GM04503 (cell line): ENCODE measurements at places on chromosomes 4 and X.

DNA sequence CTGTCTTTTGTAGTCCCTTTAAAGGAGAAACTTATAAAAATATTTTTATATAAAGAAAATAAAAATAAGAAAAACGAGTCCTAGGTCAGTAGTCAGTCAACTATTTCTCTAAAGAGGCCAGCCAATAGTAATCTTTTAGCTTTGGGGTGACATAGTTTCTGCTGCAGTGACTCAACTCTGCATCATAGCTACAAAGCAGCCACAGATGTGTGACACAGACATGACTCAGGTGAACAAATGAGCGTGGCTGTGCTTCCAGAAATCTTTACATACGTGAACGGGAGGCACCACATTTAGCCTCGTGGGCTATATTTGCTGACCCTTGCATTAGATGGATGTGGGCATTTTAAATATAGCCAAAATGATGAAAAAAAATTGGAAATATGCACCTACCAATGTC is 1862.5 kb upstream of the TENM3 start:
- DNase-seq = no peak

DNA sequence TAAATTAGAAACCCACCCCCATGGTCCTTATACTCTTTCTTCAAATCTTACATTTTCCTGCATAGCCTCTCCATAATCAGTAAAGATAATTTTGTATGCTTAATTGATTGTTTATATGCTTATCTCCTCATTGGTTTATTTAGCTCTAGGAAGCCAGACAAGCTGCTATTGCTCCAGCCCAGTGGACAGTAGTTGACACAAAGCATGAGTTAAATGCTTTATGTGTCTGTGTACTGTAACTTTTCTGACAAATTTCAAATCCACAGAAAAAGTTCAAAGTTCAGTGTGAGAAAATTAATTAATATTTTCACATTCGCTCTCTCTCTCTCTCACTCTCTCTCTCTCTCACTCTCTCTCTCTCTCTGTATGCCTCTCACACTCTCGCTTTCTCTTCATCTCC is 181.7 kb downstream of the GABRB1 start:
- DNase-seq = no peak

- no peak for DNase-seq
Observed at GRCh38 chr4:30718021-30718542, 2.1 kb upstream of the PCDH7 start.

DNA sequence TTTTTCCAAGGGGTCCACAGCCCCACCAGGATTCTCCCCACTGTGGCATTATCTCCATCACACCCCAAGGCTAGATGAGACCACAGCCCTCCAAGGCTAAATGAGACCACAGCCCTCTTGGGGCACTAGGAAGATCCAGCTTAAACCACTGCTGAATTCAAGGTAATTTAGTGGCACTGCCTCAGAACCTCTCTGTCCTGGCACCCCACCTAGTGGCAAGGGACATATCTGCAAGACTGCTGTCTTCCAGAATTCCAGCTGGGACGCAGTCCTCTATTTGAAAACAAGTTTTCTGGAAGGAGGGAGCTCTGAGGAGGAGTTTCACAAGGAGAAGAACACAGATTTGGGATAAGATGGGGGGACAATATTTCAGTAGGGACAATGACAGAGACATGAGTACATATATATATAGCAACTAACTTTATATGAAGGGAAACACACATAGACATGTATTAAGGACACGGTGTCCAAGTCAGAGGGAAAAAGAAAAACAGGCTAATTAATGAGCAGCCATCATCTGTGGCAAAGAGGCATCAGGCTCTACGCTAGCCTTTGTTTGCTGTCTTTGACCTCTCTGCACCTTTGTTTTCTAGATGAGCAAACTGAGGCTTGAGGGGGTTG is 9.3 kb downstream of the CETN2 start:
- no peak for DNase-seq

GRCh38 chr4:134201216-134202161 is at the start of gene PABPC4L:
Gene PABPC4L, minus strand, starts transcription at chr4:134201789. Its CDS starts 770 bp downstream, at chr4:134201019.
- no peak for DNase-seq

- DNase-seq = no peak
Observed at GRCh38 chr4:152806501-152807125, 26.9 kb downstream of the ARFIP1 start.

- DNase-seq = no peak
Observed at GRCh38 chr4:133581996-133582619, 433.0 kb downstream of the PCDH10 start.

DNA sequence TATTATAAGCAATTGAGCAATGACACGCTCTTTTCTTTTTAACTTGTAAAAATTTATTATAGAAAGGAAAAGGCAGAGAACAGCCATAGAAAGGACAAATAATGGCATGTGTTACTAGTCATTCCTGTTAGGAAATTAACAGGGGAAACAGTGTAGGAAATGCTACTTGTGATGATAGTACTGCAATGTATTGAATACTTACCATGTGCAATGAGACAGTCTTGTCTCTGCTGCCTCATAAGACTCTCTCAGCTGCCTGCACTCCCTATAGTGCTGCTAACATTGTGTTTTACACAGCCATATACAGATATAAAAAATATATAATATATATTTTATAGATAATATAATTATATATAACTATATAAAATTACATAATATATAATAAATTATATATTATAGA is 62.3 kb upstream of the SHOX start:
- no peak for DNase-seq

DNA sequence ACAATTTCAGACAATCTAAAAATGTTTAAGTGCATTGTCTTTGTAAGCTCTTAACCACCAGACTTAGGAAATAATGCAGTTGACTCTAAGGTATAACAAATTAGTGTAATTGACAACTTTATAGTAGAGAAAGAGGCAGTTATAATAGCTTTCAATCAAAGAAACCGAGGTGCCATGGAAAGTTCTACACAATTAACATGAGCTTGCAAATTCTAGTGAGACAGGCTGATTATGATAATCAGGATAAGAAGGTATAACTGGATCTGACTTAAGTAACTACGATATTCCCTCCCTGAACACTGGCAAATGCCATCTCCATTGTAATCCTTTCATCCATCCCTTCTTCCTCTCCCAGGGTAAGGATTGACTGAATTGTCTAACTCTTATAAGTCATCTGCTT is 11.4 kb upstream of the KLHL5 start:
- DNase-seq = no peak

- DNase-seq = no peak
Observed at GRCh38 chr4:47118192-47118929, 87.0 kb downstream of the GABRB1 start.

GRCh38 chrX:108028854-108029253 is 16.0 kb upstream of the VSIG1 start:
- DNase-seq = no peak

DNA sequence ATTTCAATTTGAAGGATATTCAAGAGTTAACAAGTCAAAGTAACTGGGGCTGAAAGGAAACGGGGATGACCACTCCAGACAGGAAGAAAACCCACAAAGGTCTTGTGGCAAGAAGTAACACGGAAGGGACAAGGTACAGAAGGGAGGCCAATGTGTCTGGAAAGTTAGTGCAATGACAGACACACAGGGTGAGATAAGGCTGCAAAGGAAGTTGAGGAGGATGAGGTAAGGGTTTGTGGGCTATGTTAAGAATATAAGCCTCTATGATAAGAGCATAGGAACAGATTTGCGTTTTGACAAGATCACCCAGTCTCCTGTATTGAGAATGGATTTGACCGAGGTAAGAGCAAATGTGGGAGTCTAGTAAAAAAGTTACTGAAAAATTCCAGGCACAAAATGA is 21.9 kb upstream of the EMCN start:
- no peak for DNase-seq

GRCh38 chrX:136262812-136263315 is 11.7 kb upstream of the MAP7D3 start:
- no peak for DNase-seq

GRCh38 chrX:53223955-53224859 is 800 bp downstream of the KDM5C start:
- peak; percentile 27 for DNase-seq

- no peak for DNase-seq
Observed at GRCh38 chr4:58214376-58214775, 1104.2 kb upstream of the IGFBP7 start.

GRCh38 chr4:52694936-52695335 is 35.8 kb upstream of the USP46 start:
- DNase-seq = no peak

DNA sequence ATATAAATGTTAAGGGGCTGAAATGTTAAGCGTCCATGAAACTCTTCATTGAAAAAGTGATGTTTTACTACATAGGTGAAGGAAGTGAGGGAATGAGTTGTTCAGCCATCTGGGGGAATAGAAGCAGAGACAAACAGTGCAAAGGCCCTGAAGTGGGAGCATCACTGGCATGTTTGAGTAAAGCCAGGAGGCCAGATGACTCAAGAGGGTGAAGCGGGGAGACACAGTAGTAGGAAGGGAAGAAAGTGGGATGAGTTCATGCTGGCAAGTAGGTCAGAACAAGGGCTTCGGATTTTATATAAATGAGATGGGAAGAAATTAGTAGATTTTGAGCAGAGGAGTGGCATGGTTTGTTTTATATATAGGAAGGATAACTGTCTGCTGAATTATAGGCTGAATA is 112.5 kb upstream of the MAP9 start:
- no peak for DNase-seq

DNA sequence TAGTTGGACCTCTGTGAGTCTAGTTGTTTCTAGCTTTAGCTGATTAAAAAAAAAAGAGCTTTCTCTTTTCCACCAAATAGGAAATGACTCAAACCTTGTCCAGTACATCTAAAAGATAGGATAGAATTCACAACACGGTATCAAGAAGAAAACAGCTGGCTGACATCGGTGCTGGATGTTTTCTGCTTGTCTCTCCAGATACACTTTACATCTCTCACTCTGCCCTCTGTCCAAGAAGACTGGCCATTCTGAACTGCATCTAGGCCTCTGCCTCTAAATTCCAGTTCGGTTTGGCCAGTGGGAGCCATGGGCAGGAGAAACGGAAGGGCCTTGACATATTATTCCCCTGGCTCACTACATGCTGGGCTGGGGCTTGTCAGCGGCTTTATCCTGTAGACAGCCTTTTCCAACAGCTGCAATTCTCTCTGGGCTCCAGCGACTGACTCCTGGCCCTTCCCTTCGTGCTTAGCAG is 57.3 kb upstream of the SHISA3 start:
- no peak for DNase-seq

GRCh38 chrX:132843363-132843762 is 115.1 kb downstream of the HS6ST2 start:
- no peak for DNase-seq

GRCh38 chr4:53476232-53477037 is 99.0 kb downstream of the FIP1L1 start:
- DNase-seq = peak; percentile 100

GRCh38 chrX:81662381-81662780 is 460.5 kb downstream of the SH3BGRL start:
- no peak for DNase-seq
